ENCODE measurements at places on chromosomes 7 and 10.

DNA sequence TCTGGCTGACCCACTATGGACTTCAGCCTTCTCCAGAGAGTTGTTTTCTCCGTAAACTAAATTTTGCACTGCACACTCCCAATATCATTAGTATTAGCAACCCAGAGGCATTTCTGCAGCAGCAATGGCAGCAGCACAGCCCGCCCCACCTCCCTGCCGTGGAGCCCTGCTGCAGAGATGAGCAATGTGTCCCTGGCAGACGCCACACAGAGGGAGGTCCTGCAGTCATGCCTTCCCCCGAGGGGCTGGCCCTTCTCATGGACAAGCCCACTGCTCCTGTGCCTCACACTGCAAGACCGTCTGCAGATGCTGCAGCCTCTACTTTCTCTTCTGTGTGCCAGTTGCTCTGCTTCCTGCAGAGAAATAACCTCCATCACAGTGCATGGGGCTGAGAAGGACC lies 393.4 kb upstream of the MKI67 start:
- no peak for DNase-seq

GRCh38 chr10:51257511-51258248 lies 183.4 kb downstream of the PRKG1 start:
- no peak for DNase-seq

GRCh38 chr10:97714401-97715258 lies 1.1 kb downstream of the MARVELD1 start:
- no peak for DNase-seq

DNA sequence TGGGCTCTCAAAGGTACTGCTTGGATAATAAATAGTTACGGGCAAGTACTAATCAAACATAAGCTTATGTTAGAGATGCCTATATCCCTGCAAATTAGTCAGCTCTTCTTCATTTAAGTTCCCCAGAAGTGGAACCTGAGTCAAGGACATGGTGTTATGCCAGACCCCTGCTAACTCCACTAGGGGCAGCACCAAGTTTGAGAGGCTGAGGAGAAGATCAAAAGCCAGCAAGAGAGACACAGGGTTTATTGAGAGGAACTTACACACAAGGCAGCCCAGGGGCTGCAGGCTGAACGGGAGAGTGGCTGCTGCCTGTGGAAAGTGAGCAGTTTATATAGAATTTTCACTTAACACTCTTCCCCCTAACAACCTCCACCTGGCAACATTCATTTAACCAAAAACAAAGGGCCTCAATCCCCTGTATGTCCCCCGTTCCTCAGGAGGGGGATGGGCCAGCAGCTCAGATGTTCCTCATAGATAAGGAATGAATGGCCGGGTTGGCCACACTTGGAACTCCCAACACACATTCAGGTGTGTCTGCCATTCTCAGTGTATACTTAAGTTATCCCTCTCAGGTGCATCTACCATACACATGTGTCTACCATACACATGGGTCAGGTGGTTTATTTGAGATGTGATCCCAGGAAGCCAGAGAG lies 62.6 kb upstream of the GHITM start:
- DNase-seq = no peak

DNA sequence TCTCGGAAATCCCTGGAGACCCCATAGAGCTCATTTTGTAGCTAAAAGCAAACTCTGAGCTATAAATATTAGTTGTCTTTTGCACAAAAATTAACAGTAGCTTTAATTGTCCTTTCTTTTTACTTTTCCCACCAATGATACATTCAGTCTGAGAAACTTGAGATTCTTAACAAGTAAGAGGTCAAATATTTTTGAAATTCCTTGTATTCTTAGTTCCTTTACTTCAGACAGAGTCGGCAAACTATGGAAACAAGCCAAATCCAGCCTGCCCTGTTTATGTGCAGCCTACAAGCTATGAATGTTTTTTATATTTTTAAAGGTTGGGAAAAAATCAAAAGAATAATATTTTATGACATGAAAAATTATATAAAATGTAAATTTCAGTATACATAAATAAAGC lies 146.6 kb downstream of the CTNNA3 start:
- DNase-seq = no peak

- no peak for DNase-seq
These were observed 18.5 kb upstream of the IFRD1 start for GRCh38 chr7:112431803-112432202.

DNA sequence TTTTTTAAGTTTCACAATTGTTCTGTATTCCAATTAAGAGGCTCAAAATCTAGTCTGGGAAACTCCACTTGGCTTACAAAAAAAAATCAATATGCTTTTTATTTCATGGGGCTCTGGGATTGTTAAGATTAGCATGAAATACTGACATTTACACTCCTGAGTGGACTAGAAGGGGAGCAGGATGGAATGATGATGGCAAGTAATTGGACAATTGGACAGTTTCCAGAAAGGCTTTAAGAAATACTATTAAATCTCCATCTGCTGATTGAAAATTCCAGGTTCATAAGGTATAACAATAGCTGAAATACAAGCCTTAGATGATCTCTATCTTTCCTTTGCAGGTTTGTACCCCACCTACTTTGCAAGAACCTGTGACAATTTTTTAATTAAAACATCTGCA lies 184.4 kb downstream of the LRRTM3 start:
- DNase-seq = no peak

- DNase-seq = no peak
These were observed 32.2 kb upstream of the COL13A1 start for GRCh38 chr10:69769395-69769992.

DNA sequence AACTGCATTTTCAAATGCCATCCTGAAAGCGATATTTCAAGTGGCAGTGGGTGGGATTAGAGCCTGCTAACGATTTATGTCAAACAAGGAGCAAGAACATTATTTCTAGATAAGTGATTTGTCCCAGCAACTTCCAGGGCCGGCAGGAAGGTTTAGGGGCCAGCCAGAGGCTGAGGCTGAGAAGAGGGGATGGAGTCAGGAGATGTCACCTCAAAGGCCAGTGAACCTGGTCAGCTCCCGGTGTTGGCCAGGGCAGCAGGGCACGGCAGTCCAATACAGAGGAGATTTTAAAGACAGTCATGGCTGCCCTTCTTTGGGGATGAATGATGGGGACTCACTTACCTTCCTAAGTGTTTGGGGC lies 105.7 kb upstream of the PPIF start:
- DNase-seq = no peak

GRCh38 chr7:139777133-139777891 lies 486 bp downstream of the HIPK2 start:
- DNase-seq = peak; percentile 13

GRCh38 chr10:90125456-90126255 lies 424.3 kb downstream of the KIF20B start:
- DNase-seq = no peak

GRCh38 chr10:122486406-122487080 lies 25.2 kb downstream of the HTRA1 start:
- no peak for DNase-seq

Measured in stimulated activated CD8-positive, alpha-beta memory T cell treated with anti-CD3 and anti-CD28 coated beads, Interleukin-4, amount 100 ng/mL, for 4 hours (primary cell).